RPMI7951 (cell line): ENCODE measurements at places on chromosomes 2 and 18. TPM values are rescaled to one million over a fixed set of nuclear protein-coding genes. Genes with fewer than 3 reads are reported as not detected.
A peak's percentile ranks its signal among the peaks of the same experiment; 100 is the strongest.

- DNase-seq: no peak
Measured at GRCh38 chr2:184598002-184598315, 370 bp upstream of the ZNF804A start.

- DNase-seq: peak; percentile 49
Measured at GRCh38 chr2:29322011-29322410, 206.8 kb downstream of the CLIP4 start.

DNA sequence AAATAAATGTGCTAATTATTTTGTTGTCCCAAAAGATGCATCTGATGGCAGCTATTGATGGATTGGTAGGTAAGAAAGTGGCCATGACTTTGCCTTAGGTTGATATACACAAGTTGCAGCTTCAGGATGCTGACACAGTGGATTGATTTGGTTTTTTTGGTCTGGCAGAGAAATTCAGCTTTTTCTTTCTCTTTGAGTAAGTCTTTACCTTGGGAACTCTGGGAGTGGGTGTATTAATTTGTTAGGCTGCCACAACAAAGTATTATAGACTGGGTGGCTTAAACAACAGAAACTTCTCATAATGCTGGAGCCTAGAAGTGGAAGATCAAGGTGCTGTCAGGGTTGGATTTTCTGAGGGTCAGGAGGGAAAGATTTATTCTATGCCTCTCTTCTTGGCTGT is 19.8 kb upstream of the ICOS start:
- no peak for DNase-seq

The VWC2L gene
- total RNA-seq: not detected in 2 replicates
